ENCODE measurements at places on chromosomes 12 and 14.

DNA sequence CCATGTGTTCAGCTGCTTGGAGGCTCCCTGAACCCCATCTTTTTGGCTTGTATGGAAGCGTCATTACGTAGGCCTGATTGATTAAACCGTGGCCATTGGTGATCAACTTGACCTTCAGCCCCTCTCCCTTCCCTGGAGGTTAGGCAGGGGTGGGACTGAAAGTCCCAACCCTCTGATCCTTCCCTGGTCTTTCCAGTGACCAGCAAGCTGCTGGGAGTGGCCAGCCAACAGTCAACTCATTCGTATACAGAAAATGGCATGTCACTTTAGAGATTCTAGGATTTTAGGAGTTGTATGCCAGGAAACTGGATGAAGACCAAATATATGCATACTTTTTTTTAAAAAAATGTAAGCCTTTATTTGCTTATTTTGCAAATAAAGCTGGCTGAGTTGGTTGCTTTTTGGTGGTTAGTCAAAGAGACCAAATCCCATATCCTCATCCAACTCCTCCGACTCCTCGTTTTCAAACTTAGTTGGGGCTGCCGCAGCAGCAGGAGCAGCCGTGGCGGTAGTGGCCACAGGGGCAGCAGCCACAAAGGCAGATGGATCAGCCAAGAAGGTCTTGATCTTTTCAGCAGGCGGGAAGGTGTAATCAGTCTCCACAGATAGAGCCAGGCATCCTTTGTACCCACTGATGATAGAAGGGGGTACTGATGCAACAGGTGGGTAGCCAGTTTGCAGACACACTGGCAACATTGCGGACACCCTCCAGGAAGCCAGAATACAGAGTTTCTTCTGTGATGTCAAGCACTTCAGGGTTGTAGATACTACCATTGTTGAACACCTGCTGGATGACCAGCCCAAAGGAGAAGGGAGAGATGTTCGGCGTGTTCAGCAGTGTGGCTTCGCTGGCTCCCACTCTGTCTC, 16.6 kb downstream of the NFKBIA start:
- DNase-seq, result no peak

- DNase-seq, result no peak
Observed at GRCh38 chr14:96653597-96653996, 143.6 kb upstream of the VRK1 start.

DNA sequence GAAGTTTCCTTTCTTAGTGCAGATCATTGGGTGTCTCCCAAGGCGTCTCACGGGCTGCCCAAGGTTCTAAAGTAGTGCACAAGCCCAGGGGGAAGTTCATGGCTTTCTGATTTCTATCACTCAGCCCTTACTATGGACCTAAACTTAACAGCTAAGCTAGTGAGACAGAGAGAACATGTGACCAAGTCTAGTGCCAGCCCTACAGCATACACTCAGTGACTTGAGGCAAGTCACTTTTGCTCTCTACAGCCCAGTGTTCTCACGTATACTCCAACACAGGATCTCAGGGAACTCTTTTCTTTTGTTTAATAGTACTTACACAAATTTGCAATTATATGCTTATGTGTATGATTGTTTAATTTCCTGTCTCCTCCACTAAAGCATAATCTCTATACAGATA, 48.6 kb downstream of the NKX2-1 start:
- no peak for DNase-seq

DNA sequence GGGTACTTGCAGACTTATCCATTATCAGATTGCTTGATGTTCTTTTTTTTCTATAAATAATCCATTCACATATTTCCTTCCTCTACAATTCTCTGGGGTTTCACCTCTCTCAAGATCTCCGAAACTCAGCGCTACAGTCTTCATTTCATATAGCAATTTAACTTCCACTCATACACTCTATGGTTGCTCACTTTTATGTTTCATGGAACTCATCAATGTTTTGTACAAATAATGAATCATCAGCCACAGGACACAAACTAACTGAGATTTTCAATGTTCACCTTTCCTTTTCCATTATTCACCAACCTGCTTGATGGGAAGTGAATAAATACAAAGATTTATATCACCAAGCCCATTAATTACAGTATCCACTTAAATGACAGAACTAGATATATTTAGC, 534.7 kb downstream of the LRFN5 start:
- no peak for DNase-seq

GRCh38 chr12:52191841-52192791, at the start of gene KRT80:
Gene KRT80 (minus strand): TSS chr12:52192014. CDS start chr12:52191902, 112 bp downstream.
- no peak for DNase-seq

DNA sequence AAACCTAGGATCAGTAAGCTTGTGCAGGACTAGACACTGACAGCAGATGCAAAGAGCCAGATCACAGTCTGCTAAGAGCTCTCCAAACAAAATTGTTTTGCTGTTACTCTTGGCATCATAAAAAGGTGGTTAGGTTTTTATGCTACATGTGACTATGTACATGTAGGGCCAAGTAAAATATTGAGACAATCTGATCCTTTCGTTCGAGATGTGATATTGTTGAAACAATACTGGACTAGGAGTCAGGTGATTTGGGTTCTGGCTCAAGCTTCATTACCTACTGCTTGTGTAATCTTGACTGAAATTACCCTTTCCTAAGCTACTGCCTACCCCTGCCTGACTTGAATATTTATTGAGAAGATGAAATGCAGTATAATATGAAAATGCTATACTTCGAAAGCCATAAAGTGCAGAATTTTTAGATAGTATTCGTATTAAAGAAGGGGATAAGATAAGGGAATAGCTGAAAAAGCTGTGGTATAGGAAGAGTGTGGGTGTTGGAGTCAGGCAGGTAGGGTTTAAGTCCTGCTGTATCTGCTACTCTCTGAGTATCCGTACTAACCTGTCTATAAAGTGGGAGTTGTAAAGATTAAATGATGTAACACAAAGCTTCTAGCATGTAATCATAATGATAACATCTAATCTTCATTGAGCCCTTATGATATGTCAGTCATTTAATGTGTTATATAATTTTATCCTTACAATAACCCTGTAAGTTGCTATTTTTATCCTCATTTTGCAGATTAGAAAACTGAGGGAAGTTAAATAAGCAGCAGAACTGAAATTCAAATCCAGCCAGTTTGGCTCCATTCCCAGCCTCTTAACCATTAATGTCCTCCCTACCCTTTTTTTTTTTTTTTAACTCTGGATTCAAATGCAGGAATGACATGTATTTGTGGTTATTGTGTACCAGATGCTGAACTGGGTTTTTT, 38.6 kb upstream of the ATF1 start:
- no peak for DNase-seq

DNA sequence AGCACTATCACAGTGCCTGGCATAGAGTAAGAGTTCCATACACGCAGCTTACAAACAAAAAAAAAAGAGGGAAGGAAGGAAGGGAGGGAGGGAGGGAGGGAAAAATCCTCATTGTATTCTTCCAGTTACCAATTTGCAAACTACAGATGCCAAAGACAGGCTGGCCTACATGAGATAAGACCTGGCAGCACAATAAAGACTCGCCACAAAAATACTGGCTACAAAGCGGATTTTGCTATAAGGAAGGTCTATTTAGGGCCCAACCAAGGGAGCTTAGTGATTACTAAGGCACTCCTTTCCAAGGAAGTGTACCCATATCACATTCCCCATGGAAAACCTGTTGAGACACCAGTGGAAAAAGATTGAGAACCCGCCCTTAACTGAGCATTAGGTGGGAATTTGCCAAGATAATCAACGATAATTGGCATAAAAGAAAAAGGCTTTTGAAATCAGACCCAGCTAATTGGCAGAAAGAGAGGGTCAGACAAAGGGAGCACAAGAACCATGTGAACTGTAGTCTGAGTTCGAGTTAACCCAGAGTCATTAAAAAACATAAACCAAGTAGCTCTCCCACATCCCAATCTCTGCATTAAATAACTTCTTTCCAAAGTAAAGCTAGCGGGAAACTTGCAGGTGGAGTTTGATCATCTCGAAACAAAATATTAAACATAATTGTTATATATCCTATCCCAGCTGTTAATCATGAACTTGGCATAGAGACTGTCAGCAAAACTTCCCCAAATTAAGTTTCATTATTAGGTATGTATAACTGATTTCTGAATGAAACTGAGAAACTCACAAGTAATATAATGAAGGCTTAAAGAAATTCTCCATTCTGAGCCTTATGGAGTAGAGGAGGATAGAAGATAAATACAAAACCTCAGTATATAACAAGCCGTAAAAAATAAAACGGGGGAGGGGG, 50.1 kb downstream of the PHLDA1 start:
- no peak for DNase-seq

DNA sequence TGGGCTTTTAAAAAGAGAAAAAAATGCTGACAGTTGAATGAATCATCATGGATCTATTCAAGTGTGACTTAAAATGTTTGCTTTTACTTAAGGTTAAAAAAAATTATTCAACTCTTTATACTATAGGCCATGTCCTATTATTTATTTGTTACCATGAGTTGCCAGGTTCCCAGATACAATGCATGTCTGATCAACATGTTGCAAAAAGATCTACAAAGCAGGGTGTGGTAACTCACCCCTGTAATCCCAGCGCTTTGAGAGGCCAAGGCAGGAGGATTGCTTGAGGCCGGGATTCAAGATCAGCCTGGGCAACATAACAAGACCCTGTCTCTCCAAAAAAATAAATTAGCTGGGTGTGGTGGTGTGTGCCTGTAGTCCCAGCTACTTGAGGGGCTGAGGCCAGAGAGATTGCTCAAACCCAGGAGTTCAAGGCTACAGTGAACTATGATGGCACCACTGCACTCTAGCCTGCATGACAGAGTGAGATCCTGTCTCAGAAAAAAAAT, 460.8 kb downstream of the BCAT1 start:
- no peak for DNase-seq

GRCh38 chr12:49626169-49626835, 2.9 kb downstream of the PRPF40B start:
- no peak for DNase-seq

DNA sequence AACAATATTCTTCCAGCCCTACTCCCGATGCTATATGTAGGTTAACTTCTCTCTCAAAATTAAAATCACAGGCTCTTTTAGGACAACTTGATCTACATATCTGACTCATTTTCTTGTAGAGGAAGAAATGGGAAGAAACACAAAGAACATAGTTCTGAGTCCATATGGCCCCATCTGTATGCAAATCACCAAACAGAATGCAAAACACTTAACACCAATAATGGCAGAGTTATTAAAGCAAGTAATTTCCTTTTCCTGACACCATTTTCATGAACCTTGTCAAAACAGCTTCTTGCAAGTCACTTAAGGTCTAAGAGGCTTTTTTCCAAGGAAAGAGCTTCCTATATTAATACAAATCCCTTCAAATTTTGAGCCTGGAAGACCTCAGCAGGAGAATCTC, 300.4 kb upstream of the CLEC14A start:
- DNase-seq, result no peak

DNA sequence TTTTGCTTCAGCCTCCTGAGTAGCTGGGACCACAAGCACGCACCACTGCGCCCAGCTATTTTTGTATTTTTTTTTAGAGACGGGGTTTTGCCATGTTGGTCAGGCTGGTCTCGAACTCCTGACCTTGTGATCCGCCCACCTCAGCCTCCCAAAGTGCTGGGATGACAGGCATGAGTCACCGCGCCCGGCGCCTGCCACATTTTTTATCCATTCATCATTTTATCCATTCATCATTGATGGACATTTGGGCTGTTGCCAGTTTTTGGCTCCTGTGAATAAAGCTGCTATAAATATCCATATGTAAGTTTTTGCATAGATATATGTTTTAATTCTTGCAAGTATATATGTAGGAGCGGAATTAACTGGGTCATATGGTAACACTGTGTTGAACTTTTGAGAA, 79.5 kb downstream of the DAAM1 start:
- no peak for DNase-seq

DNA sequence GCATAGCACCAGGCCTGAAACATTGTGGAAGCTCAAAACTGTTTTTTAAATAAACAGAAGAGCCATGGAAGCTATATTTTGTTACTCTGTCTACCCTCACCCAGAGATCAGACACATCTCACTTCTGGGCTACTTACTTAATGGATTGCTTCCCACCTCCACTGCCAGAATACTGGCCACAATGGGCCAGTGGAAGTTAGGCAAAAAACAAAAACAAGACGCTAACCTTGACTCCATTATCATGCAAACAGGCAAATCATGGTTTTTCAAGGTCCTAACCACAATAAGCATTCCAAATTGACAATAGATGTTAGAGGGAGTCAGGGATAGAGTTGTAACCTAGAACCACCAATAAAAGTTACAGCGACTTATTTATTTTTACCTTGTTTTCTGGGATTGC, 52.7 kb upstream of the PTCSC3 start:
- no peak for DNase-seq

DNA sequence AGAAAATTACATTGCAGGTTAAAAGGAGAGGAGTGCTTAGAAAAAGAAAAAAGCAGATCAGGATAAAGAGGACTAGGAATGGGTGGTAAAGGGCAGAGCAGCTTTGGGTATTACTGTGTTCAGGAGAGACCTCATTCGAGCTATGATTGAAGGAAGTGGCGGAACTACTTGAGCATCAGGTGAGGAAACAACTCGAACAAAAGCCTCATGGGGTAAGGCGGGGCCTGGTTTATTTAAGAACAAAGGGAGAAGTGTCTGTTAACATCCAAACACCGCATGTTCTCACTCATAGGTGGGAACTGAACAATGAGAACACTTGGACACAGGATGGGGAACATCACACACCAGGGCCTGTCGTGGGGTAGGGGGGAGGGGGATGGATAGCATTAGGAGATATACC, 444.6 kb upstream of the CCDC196 start:
- no peak for DNase-seq

DNA sequence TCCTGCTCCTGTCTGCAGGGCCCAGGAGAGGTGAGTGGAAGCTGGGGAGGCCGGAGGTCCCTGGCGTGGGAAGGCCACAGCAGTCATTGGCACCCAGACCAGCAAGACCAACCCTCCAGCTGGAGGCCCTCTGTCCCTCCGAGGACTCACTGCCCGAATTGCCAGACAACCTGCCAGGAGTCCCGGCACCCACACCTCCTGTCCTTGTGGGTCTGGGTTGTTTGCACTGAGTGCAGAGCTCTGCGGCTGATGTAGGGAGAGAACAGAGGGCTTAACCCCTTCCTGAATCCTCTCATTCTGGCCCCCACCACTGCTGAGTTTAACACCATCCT, 204.9 kb downstream of the KIF26A start:
- no peak for DNase-seq

DNA sequence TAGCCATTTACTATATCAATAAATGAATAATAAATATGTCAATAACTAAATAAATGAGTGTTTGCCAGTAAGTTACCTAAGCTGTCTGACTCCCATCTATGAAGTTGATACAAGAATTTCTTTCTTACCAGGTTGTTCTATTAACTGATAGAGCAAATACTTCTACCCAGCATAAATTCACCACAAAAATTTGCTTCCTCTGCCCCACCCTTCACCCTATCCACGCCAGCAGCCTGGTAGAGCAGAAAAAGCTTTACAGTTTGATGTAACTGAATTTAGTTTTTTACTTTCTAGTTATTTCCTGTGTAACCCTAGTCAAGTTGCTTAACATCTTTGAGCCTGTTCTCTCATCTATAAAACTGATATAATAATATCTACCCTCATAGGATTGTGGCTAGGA, 94.9 kb upstream of the SLC16A7 start:
- no peak for DNase-seq
